ENCODE measurements at places on chromosomes 5 and 9.

DNA sequence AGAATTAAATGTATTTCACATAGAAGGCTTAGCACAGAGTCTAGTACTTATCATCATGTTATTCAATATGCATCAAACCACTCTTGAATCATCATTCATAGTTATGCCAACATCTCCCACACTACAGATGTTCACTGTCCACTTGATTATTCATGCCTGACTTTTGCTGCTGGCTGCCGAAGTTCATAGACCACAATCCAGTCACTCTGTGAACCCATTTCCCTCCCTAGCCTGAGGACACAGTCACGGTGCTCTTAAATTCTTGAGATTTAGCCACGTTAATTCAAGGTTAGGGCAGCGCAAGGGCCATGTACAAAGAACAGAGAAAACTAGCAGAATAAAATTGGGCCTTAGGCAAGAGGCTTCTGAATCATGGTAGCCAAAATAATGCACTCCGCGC lies 32.4 kb downstream of the ABCA1 start:
- no peak for DNase-seq

DNA sequence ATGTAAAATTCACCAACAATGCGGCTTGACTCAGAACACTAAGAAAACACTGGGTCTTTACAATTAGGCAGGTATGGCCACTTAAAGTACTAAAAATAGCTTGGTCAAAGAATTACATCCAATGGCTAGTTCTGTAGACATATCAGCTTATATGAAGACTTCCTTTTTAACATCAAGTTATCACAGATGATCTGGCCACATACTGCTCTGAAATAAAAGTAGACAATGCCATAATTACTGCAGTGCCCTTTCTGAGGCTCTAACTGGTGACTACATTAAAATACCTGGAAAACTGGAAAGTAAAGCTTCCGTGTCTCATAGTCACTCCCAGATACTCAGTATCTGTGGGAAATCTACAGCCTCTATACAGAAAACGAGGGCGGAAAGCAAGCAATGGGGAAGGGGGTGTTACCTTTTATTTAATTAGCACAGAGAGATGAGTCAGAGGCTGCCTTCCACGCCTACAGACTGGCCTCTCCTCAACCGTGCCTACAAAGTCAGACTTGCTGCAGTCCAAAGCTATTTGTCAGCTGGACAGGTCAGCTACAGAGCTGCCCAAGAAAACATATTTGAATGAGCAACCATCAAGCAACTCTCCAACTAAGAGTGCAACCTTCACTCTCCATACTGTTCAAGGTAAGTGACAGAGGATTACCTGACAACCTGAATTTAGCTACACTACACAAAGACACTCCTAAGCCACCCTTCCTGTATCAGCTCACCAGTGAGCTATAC lies 8.7 kb downstream of the SERINC5 start:
- DNase-seq: no peak

- DNase-seq: no peak
Measured at GRCh38 chr5:15993334-15993733, 186.3 kb downstream of the MARCHF11 start.

- DNase-seq: no peak
Measured at GRCh38 chr5:16392718-16393117, 72.9 kb downstream of the ZNF622 start.

DNA sequence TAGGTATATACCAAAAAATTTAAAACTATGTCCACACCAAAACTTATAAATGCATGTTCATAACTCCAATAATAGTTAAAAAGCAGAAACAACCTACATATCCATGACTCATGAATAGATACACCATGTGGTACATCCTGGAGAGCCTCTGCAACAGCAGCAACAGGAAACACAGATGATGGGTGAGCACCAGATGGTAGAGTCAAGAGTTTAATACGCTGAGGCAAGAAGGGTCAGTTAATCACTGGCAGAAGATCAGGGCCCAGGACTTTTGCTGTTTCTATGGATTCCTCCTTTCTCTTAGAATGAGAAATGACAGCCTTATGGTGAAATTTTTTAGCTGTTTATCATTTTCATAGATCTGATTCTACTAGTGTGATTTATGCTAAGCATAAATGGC lies 351.8 kb upstream of the ADAMTSL1 start:
- DNase-seq: no peak

GRCh38 chr5:144015961-144016360 lies 154.5 kb downstream of the YIPF5 start:
- DNase-seq: no peak

DNA sequence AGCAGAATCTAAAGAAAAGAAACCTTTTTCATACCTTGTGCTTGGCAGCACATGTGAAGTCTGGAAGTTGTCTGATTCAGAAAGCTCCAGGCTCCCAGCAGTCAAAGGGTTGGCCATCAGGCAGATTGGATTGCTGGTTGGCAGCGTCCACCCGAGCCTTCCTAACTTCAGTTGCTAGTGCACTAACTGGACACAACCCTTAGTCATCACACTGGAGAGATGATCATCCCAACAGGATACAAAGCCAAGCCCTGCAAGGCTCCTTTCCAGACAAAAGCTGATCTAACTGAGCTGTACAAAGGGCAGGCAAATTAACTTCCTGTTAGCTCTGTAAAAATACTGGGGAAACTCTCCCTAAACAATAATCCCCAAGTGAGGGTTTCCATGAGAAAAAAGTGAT lies 185.6 kb downstream of the SNX18 start:
- peak; percentile 48 for DNase-seq

- no peak for DNase-seq
Measured at GRCh38 chr5:96743065-96743768, 64.5 kb downstream of the ERAP1 start.
